ENCODE measurements at places on chromosomes 1 and 21.

- peak; percentile 54 for DNase-seq
These were observed 12.2 kb downstream of the SMAP2 start for GRCh38 chr1:40385437-40386358.

DNA sequence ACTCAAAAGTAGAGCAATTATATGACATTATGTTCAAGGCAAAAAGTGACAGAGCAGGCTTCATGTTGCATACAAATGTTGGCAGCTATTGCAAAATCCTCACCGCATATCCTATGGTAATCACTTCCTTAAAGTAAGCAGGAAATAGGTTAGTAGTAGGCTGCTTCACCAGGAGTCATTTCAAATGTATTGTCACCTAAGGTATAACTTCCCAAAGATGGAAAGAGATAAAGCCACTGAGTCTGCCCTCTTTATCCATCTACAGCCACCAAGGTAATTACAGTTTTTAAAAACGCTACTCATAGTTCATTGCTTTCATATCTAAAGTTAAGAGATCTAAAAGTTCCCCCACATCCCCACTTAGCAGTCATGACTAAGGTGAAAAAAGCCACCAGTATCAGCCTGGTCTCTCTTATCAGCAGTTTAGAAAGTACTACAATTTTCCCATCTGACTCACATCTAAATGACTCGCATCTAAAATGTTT is 31.6 kb upstream of the UBE2U start:
- no peak for DNase-seq

- DNase-seq = no peak
These were observed 340.0 kb upstream of the DPYD start for GRCh38 chr1:98260839-98261238.

- DNase-seq = no peak
These were observed 80.1 kb downstream of the SPAG17 start for GRCh38 chr1:118104951-118105350.

DNA sequence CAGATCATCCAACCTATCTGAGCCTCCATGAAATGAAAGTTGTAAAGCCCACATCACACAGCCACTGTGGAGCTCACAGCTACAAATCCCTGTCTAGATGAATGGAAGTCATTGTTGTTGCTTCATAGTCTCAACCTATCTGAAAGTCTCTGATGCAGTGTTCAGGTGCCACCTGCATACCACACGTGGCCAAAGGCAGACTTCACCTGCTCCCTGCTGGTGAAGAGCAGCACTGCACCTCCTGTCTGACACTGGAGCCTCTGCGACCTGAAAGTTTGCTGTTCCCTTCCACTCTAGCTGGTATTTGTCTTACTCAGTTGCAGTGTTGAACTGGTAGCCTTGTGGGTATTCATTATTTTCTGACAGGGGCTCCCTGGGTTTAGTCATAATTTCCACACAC is 18.4 kb downstream of the LORICRIN start:
- DNase-seq = peak; percentile 56

GRCh38 chr21:38817371-38818324 is 11.9 kb downstream of the ETS2 start:
- DNase-seq = no peak

- DNase-seq = peak; percentile 63
These were observed 453 bp downstream of the DRAM2 start for GRCh38 chr1:111139324-111139955.

- DNase-seq = no peak
These were observed 14.0 kb upstream of the AIM2 start for GRCh38 chr1:159090286-159091179.

DNA sequence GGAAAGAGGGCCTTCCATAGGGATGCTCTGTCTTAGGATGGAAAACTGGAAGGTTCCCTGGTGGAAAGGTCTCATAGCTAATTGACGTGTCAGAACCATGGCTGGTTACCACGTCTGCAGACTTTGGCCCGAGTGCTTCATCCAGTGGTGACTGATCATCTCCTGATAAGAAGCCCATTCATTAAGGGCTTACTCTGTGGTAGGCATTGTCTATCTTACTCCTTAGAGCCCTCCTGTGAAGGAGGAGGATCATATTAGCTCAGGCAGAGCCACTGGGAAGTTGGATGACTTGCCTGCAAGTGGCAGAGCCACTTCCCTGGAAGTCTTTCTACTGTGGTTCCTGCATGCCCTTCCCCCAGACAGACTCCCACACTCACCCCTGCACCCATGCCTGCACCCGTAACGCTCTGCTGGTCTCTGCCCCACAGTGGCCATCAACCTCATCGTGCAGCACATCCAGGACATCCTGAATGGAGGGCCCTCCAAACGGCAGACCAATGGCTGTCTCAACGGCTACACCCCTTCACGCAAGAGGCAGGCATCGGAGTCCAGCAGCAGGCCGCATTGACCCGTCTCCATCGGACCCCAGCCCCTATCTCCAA is 79.9 kb downstream of the UCK2 start:
- no peak for DNase-seq

GRCh38 chr1:165254376-165254775 is 102.1 kb downstream of the LMX1A start:
- DNase-seq = no peak

DNA sequence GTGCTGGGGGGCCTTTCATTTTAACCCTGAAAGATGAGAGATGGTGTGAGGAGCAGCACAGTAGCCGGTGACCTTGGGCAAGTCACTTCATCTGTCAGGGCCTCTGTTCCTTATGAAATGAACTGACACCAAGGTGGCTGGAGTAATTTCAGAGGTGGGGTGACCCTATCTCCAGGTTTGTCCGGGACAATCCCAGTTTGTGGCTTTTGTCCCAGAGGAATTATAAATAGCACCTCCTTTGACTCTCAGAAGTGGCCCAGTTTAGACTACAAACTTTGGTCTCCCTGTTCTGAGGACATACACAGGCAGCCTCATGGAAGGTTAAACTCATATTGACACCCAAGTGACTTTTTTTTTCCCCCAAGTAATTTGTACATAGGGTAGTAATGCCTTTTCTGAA is 14.6 kb downstream of the ACTN2 start:
- no peak for DNase-seq

GRCh38 chr21:15932726-15933125 is 202.9 kb downstream of the USP25 start:
- DNase-seq = no peak

GRCh38 chr1:156106624-156107488 is 7.7 kb upstream of the LMNA start:
- no peak for DNase-seq

- no peak for DNase-seq
These were observed 178.9 kb upstream of the FOXD3 start for GRCh38 chr1:63143482-63143881.
